ENCODE measurements at places on chromosomes 2 and 18.
A peak's percentile ranks its signal among the peaks of the same experiment; 100 is the strongest.

DNA sequence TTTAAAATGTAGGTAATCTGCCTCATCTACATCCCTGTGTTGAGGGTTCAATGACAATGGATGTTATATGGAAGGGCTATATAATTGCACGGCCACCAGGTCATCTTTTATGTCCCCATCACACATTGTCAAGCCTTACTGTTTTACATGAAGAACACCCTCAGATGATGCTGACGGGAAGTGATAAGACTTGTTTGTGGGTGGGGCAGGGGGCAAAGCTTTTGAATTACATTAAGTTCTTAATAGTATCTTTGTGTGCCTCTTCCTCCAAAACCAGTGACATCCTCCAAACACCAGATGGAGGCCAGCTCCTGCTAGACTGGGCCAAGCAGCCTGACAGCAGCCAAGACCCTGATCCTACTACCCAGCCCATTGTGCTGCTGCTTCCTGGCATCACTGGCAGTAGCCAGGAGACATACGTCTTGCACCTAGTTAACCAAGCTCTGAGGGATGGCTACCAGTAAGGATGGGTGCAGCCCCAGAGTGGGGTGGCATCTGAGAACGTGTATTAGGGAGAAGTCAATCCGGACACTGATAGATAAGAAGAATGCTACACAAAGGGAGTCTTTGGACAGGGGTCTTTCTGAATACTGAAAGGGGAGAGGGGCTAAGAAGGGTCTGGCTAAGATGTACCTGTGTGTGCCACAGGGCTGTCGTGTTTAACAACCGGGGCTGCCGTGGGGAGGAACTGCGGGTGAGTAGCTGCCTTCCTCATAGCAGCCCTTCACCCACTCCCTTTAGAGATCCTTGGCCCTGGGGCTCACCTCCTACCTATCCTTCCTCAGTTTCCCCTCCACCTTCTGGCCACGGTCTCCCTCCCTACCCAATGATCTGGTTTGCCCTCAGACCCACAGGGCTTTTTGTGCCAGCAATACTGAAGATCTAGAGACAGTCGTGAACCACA lies 5.3 kb downstream of the ABHD1 start:
- no peak for DNase-seq

DNA sequence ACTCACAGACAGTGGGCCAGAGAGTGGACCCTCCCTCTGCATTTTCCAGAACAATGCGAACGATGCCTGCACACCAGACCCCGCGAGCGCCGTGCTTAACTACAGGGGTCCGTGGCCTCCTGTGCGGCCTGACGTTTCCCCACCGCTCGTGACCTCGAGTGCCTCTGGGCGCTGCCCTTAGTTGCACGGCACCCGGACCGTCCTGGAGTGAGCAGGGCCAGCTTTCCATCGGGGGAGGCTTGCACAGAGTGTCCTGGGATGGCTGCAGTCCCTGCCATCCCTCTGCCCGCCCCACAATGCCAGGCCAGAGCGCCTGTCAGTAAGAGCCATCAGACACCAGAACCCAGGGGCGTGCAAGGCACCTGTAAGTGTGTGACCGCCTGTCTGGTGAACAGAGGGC lies 217.0 kb downstream of the TWIST2 start:
- no peak for DNase-seq

- no peak for DNase-seq
Measured at GRCh38 chr2:166419616-166419934, 43.8 kb upstream of the SCN9A start.

DNA sequence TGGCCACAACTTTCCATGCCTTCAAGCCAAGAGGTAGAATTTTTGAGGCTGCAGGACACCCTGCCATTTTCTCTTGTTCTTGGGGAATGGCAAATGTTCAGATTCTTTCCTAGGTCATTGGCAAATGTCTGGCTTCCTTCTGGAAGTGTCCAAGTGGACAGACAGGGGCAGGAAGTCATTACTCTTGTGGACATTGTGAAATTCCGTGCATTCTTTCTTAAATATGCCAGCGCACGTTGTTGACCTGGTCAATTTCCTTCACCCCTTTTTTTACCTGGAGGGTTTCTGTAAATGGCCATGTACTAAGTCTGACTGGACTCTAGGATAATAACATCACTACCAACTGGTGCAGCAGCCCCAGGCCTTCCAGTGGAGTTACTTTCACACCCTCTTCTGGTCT lies 13.9 kb downstream of the ASB18 start:
- no peak for DNase-seq

DNA sequence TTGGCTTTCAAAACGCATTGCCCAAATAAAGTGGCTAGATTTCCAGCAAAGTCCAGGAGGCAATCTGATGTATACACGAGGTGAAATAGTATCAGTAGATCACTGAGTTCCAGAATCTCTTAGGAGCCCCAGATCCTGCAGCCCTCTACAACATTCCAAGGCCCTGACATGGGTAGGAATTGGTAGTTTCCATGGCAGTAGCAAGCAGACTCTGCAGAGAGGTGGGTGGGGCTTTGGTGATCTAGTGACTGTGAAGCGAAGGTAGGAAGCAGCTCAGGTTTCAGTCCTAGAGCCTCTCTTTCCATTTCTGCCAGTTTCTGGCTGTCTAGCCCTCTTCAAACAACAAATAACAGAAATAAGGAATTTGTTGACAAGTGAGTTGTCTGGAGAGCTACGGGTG lies 13.8 kb upstream of the SGPP2 start:
- no peak for DNase-seq

GRCh38 chr2:25566694-25567093 lies 106.7 kb downstream of the DTNB start:
- no peak for DNase-seq

- DNase-seq = no peak
Measured at GRCh38 chr2:136957044-136957443, 191.7 kb downstream of the THSD7B start.

- DNase-seq = no peak
Measured at GRCh38 chr2:127651971-127652550, 6.1 kb downstream of the GPR17 start.

GRCh38 chr2:75311993-75312392 lies 112.7 kb upstream of the TACR1 start:
- DNase-seq = no peak

DNA sequence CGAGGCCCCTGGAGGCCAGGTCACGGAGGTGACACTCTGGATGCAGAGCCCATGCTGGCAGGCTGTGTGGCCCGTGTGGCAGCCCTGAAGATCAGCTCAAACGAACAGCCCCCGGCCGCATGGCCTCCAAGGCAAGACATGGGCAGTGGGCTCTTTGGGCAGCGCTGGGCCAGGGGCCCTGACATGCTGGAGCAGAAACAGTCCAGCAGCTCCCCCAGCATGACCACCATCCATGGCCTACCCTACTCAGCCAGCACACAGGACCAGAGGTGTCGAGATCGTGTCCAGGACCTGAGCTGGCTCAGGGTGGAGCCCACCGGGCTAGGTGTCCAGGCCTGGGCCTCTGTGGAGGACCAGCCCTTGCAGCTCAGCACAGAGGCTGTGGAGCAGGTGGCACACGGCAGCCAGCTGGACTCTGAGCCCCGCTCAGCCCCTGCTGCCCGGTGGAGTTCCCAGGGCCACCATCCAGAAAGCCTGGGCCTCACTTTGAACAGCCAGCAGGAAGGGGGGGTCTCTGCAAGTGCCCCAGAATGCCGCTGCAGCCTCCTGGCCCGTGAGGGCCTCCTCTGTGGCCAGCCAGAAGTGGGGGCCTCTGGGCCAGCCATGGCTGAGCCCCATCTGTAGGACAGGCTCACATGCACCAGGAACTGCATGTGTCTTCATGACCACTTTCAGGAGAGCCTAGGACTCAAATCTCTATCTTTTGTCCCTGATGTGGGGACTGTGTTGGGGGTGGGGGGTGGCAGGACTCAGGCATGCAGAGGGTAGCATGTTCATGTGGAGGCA lies 8.9 kb downstream of the AMER3 start:
- no peak for DNase-seq

DNA sequence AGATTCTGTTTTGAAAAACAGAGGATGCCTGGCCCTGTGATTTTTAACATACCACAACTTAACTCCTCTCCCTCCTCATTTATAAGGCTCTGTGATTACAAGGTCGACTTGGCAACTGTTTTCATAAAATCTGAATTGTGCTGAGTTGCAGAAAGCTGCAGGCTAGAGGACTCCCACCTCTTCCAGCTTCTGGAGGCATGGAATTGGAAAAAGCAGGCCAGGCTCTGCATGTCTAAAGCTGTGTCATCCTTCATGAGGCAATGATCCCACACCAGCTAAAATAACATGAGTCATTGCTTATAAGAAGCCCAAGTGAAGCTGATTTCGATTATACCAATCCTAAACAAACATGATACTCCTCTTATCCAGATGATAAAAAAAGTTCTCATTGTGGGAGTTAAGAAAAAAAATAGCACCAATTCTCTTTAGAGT lies 11.7 kb downstream of the ARHGAP28 start:
- peak; percentile 59 for DNase-seq

DNA sequence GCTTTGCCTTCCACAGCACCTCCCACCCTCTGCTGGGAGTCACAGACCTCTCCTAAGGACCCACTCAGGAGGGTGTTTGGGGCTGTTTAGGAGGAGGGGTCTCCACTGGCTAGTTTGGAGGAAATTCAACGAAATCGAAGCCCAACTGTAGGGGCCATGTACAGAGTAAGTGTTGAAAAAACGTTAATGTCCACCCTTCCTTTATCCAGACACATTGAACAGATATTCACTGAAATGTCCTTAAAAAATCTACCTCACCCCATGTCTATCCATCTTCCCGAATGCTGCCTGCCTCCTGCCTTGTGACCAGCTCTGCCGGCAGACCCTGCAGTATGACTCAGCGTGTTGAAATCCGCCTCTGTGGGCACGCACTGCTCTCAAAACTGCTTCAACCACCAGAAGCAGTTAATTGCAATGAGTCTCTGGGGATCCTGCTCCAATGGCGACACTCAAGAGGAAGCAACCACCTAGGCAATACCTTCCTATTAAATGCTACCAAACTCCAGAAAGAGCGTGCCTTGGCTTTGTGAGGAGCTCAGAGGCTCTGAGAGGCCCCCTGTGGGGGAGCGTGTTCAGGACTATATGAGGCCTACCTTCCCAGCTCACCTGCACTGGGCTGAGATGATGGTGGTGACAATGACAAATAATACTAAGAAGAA lies 61.4 kb upstream of the RTN4 start:
- DNase-seq = peak; percentile 67

DNA sequence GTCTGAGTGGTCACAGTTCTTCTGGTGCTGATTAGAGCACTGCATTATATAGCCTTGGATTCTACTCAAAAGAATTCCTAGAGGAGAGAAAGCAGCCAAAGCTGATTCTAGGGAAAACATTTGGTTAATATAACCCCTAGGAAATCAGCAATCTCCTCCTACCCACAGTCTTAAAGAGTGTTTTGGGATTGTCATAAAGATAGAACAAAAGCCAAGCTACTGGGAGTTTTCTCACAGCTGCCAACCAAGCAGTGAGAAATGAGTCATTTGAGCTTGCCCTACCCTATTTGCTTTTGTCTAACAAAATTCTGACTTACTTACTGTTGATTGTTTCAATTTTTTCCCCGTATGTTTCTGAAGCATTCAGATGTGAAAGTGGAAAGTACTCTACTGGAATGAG lies 469.3 kb downstream of the PLCL1 start:
- no peak for DNase-seq

DNA sequence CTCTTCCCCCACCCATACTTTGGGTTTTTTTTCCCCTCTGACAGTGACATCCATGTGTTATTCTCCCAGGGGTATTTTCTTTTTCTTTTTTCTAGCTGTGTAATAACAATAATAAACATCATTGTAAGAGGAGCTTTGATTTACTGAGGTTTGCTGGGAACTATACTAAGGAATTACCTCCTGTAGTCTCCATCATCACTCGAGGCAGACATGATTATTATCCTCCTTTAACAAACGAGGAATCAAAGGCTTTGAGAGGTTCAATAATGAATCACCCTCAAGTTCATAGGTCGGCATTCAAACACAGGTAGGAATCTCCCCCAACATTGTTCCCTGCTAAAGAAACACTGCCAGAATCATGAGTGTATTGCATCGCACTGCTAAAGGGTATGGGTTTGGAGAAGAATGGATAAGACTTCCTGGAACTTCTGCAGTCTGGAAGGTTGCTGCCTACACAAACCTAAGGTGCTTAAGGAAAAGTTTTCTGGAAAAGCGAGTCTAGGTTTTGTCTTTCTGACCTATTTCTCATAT lies 260.2 kb upstream of the SESTD1 start:
- DNase-seq = no peak

DNA sequence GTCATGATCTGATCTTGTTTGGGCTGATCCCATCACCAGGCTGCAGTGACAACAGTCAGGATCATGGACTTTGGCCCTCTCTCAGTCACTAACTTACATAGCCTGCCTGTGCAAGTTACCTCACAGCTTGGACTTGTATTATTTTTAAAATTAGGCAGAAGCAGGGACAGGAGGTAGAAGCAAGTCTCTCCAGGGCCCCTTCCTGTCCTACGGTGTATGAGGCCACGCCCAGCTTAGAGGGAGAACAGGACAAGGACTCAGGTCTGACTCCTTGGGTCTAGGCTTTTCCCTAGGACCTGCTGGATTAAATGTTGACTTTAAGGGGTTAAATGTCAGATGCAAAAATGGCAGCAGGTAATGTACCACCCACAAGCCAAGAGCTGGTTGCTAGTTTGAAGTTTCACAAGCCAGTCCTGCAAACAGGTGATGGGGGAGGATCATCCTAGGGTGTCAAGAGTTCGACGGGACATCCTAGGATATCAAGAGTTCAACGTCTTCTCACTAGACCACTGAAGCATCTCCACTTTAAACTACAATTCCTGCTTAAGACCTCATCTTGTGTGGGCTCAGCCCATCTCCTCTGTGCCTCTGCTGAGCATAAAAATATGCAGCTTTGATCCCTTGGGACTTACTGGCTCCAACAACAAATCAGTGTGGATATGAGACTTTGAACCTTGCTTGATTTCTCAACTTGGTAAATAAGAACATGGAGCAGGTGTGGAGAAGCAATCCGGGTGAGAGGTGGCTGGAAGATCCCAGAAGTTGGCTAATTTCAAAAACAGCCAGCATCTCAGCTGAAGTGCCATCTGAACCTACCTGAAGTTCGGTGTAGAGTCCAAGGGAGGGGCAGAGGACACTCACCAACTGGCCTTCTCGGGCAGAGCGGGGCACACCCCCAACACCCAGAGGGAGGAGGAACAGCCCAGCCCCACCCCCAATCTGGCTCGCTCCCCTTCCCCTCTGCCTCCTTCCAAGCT lies 39.5 kb downstream of the SFXN5 start:
- no peak for DNase-seq

GRCh38 chr2:212114489-212114888 lies 424.1 kb downstream of the ERBB4 start:
- DNase-seq = no peak
